Type B pancreatic cell (in vitro differentiated cells): ENCODE measurements at places on chromosomes 1 and 21.

- DNase-seq: no peak
Observed at GRCh38 chr1:244920911-244921761, 56.8 kb upstream of the HNRNPU start.

GRCh38 chr21:35932232-35932911 is 128.0 kb downstream of the SETD4 start:
- no peak for DNase-seq

GRCh38 chr1:56676571-56677035 is 31.5 kb downstream of the PRKAA2 start:
- no peak for DNase-seq

GRCh38 chr1:64077281-64077940 is 126.0 kb upstream of the UBE2U start:
- DNase-seq: no peak

- no peak for DNase-seq
Observed at GRCh38 chr21:42534421-42535378, 21.0 kb downstream of the SLC37A1 start.

DNA sequence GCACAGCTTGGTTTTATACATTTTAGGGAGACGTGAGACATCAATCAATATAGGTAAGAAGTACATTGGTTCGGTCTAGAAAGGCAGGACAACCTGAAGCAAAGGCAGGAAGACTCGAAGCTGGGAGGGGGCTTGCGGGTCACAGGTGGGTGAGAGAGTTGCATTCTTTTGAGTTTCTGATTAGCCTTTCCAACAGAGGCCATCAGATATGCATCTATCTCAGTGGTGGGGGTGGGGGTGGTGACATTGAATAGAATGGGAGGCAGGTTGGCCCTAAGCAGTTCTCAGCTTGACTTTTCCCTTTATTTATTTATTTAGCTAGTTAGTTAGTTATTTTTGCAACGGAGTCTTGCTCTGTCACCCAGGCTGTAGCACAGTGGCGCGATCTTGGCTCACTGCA is 85.6 kb downstream of the WDR4 start:
- no peak for DNase-seq

- no peak for DNase-seq
Observed at GRCh38 chr1:113040041-113040440, 33.0 kb upstream of the LRIG2 start.

GRCh38 chr1:187624812-187625545 is 796.2 kb downstream of the PLA2G4A start:
- DNase-seq: no peak

DNA sequence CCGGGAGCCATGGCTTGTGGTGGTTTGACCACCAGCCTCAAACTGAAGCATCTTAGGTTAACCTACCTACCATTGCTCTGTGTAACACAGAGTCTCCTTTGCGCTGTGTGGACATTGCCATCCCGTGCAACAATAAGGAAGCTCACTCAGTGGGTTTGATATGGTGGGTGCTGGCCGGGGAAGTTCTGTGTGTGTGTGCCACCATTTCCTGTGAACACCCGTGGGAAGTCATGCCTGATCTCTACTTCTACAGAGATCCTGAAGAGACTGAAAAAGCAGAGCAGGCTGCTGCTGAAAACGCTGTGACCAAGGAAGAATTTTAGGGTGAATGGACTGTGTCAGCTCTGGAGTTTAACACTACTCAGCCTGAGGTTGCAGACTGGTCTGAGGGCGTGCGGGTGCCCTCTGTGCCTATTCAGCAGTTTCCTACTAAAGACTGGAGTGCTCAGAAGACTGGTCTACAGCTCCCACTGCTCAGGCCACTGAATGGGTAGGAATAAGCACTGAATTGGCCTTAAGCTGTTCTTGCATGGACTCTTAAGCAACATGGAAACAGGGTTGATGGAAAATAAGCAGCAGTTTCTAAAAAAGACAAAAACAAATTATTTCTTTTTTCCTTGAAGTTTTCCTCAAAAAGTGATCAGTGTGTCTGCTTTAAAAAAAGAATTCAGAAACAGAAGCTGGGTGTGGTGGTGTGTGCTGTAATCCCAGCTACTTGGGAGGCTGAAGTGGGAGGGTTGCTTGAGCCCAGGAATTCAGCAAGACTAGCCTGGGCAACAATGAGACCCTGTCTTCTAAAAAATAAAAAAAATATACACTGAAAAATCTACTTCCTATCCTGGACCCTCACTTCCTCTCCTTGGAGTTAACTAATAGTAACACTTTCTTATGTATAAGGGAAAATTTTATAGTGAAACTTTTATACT is 14.6 kb downstream of the CEP350 start:
- DNase-seq: no peak

GRCh38 chr1:19559641-19560040 is 74.3 kb upstream of the CAPZB start:
- no peak for DNase-seq

- no peak for DNase-seq
Observed at GRCh38 chr1:209431813-209432442, 151.6 kb upstream of the CAMK1G start.

DNA sequence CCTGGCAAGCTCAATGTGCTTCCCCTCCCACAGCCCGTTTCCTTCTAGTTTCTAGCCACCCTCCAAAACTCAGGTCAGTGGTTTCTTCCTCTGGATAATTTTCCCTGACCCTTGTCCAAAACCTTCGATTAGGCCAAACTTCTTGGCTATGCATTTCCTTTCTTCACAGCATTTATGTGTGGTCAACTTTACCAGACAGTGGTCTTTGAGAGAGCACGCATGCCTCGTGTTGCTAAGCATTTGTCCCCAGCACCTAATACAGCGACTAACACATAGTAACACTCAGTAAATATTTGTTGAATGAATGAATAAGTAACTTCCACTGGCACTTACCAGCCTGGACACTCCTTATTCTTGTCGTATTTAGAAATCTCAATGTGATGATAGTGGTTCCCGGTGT is 610.7 kb downstream of the PLPP3 start:
- DNase-seq: no peak

DNA sequence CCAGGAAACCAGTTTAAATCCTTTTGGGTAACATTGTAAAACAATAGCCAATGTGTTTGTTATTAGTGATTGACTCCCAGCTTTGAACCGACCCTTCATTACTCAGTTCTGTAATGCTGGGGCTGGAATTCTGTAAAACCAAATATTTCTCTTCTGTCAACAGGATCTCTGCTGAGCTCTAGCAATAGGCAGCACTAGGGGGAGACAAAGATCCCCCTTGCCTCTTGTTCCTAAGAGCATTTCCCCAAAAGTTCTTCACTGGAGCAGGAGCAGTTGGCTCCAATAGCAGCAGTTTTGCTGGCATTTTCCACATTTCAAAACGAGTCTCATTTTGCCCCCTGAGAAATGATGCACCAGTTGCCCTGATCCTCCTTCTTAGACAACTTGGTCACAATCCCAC is 1671.1 kb downstream of the MRPL39 start:
- DNase-seq: no peak
